ENCODE measurements at places on chromosomes 2 and 18. TPM values are rescaled to one million over a fixed set of nuclear protein-coding genes. Genes with fewer than 3 reads are reported as not detected.

Gene MGAT4A
- total RNA-seq: 49.3 TPM

Gene TYMS
- 369 TPM for total RNA-seq

- no peak for DNase-seq
Observed at GRCh38 chr2:9918275-9918674, 33.2 kb upstream of the GRHL1 start.

GRCh38 chr2:101328474-101329007 lies 20.0 kb upstream of the RNF149 start:
- no peak for DNase-seq

DNA sequence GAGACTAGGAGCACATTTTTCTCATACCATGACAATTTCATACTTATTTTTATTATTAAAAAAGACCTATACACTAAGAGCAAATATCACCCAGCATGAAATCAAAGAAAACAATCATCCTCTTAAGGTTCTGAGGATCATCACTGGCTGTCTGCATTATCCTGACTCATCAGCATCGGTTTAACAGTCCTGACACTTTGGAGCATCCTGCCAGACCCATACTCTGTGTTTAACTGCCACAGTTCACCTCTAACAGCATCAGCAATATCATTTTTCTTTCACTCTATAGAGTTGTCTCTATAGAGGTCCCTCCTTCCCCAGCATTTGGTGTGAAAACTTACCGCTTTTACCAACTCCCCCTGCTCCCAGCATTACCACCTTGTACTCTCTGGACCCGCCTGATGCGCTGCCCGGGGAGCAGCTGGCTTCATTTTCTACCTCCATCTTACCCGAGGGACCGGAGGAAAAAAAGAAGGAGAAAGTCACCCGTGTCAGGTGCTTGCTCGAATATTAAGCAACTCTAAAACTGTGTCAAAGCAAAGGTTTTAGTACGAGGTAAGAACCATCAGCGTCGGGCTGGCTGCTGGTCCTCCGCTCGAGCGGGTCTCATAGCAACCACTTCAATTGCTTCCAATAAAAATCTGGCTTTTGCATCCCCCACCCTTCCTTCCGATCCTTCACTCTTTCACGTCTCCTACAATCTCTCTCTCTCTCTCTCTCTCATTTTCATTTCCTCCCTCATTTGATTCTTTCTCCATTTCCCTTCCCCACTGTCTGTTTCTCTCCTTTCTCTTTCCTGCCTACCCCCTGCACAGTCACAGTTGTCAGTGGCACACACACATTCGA lies at the start of gene RIT2:
Gene RIT2, minus strand, starts transcription at position 610 of the 846 bp plus-strand sequence.
- no peak for DNase-seq

- no peak for DNase-seq
Observed at GRCh38 chr2:77939801-77940200, 417.6 kb upstream of the LRRTM4 start.

GRCh38 chr2:84486441-84487115 lies 27.5 kb upstream of the SUCLG1 start:
- DNase-seq: no peak

All from activated naive CD8-positive, alpha-beta T cell treated with anti-CD3 and anti-CD28 coated beads for 36 hours (primary cell).